ENCODE measurements at places on chromosomes 7 and 10.

- no peak for DNase-seq
Observed at GRCh38 chr10:116720241-116720643, 22.1 kb downstream of the HSPA12A start.

- DNase-seq, result no peak
Observed at GRCh38 chr10:47025253-47025539, 114.0 kb downstream of the PTPN20 start.

DNA sequence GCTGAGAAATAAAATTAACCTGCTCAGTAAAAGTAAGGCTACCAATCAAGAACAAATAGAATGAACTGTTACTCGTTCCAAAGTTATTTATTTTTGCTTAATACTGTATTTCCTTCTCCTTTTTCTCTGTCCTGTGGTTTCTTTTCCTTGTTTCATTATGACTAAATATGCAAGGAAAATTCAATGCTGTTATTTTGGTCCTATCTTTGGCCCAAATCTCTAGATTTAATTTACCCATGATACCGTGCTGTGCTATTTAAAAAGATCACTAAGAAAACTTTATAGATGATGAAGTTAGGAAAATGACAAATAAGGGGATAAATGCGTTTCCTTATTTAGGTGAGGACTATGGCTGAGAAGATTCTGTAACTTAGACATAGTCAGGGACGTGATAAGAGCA is 45.3 kb upstream of the FAM133B start:
- no peak for DNase-seq

GRCh38 chr10:13525663-13526062 is 3.2 kb downstream of the BEND7 start:
- DNase-seq, result no peak

DNA sequence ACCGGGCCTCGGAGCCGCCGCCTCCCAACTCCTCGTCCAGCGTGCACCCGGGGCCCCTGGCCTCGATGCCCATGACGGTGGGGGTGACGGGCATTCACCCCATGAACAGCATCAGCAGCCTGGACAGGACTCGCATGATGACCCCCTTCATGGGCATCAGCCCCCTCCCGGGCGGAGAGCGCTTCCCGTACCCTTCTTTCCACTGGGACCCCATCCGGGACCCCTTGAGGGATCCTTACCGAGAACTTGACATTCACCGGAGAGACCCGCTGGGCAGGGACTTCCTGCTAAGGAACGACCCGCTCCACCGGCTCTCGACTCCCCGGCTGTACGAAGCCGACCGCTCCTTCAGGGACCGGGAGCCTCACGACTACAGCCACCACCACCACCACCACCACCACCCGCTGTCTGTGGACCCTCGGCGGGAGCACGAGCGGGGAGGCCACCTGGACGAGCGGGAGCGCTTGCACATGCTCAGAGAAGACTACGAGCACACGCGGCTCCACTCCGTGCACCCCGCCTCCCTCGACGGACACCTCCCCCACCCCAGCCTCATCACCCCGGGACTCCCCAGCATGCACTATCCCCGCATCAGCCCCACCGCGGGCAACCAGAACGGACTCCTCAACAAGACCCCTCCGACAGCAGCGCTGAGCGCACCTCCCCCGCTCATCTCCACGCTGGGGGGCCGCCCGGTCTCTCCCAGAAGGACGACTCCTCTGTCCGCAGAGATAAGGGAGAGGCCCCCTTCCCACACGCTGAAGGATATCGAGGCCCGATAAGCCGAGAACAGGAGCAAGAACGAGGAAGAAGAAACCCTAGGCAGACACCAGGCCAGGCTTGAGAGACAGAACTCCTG is 341.5 kb upstream of the GALNT17 start:
- DNase-seq, result no peak

GRCh38 chr7:101927802-101928201 is 110.4 kb downstream of the CUX1 start:
- DNase-seq, result no peak

- DNase-seq, result no peak
Observed at GRCh38 chr10:9081961-9082360, 1027.5 kb downstream of the GATA3 start.

DNA sequence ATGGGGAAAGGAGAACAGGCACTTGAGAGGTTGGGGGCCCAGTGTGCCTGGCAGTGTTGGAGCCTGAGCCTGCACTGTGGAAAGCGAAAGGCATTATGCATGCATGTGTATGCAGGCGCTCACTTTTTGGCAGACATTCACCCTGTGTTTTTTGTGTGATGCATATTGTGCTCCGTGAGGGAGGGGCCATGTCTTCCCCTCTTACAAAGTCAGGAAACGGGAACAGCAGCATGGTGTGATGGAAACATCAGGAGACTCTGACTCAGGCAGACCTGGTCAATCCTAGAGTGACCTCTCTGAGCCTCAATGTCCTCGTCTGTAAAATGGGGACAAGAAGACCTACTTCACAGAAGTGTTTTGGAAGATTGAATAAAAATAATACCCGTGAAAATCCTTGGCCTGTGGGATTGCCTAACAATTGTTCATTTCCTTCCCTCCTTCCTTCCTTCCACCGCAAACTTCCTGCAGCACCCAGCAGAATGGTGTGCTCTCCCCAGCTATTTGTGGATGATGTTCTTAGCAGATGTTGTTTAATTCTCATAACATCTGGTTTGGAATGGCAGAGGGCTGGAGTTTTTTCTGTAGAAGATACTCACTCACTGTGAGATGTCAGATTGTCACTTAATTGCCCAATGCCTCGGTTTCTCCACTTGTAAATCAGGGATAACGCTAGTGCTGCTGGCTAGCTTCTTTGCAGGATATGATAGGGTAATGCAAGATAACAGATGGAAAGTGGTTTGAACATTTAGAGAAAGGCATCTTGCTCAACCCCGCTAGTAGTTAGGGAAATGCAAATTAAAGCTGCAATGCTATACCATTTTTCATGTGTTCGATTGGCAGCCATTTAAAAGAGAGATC is 39.8 kb downstream of the CDH23 start:
- no peak for DNase-seq

GRCh38 chr10:77349226-77349625 is 288.4 kb downstream of the KCNMA1 start:
- no peak for DNase-seq

DNA sequence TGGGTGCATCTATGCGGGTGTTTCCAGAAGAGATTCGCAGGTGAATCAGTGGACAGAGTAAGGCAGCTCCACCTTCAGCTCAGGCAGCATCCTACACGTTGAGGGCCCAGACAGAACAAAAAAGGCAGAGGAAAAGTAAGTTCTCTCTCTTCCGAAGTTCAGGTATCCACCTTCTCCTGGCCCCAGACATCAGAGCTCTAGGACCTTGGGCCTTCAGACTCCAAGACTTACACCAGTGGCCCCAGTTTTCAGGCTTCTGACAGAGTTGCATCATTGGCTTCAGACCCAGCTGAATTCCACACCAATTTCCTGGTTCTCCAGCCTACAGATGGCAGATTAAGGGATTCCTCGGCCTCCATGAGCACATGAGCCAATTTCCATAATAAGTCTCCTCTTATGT is 102.2 kb upstream of the GPR26 start:
- no peak for DNase-seq

All from GM12864 (cell line).